CD4-positive, alpha-beta T cell treated with Interleukin-4 for 4 hours (primary cell): ENCODE measurements at places on chromosomes 3 and 15.
A peak's percentile ranks its signal among the peaks of the same experiment; 100 is the strongest.

- DNase-seq: no peak
Observed at GRCh38 chr15:69128667-69129311, 31.6 kb upstream of the GLCE start.

DNA sequence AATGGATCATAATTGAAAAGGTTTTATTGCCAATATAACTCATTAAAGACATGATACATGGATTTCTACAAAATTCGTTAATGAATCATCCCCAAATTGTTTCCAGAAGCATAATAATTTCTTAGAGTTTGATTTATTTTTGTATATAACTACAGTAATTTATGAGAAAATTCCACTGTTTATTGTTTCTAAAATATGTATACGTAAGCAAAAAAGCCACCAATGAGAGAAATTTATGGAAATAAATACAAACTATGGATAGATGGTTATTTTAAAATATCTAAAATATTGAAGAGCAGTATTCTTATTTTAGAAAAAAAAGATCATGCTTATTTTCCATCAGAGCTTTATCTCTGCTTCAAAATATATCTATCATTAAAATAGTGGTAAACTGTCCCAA lies 260.0 kb upstream of the ZNF385D start:
- no peak for DNase-seq

- no peak for DNase-seq
Observed at GRCh38 chr3:69823743-69824142, 84.5 kb downstream of the MITF start.

DNA sequence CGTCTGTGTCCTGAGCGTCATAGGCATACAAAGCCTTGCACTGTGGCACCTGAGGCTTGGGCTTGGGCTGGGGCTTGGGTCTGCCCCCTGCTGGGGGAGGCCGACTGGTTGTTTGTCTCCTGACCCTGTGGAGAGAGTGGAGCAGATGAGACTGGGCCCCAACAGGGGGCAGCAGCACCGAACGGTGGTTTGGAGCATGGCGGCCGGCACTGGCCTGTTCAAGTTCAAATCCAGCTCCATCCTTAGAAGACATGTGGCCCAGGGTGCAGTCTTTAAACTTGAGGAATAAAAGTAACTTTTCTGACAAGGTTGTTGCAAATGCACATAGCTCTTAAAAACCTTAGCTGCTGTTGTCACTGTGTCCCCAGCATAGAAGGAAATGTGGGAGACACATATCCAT lies 33.3 kb downstream of the CCNB2 start:
- peak; percentile 53 for DNase-seq

DNA sequence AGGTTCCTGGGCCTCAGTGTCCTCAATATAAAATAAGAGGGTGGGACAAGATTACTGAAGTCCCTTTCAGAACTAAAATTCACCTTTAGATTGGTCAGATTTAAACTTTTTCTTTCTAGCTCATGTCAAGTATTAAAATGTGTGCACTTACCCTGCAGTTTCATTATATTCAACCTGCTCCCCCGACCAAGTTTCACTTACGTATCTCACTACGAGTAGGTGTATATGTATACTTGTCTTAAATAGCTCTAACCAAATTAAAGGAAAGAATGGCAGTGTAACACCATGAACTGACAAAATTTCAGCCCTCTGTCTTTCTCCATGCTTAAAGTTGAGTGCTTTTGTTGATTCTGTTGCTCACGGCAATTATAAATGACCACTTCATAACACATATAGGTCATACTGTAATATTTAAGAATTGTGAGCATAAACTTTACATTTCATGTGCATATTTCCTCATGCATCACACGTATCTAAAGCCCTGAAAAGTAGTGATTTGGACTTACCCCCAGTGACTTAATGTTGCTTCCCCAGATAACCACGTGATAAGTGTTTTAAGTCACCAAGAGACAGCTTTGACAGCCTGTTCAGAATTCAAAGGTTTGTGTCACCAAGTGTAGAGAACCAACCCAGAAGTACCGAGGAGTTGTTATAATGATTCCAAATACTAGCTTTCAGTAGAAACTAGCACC lies 70.0 kb downstream of the PGPEP1L start:
- DNase-seq: no peak
